Pons (tissue), 1 donor: ENCODE measurements at places on chromosomes 1 and 21.

DNA sequence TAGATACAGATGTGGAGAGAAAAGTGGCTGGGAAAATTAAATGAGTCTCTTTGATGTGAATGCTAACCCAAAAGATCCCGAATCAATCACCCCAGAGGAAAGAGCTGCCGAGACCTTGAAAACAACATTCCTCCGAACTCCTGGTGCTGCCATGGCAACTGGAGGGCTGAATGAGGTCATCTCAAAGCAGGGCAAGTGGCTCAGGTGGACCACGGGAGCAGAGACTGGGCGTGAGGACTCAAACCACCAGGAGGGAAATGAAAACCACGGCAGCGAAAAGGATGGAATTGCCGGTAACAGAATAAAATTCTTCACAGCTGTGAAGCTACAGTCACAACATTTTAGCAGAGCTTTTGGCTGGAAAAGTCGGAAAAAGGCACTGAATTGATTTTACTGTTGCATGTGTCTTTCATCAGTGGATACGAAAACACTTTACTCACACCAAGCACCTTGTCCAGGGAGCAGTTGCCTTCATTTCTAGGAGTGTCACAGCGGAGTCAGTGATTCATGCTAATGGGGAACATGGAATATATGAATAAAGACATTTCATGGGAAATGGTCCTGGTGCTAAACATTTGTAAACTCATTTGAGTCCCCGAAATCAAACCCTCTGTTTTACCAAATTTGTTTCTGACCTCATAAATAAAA is 23.2 kb upstream of the BECN2 start:
- DNase-seq = peak; percentile 21

GRCh38 chr1:107016376-107016978 is 40.0 kb upstream of the PRMT6 start:
- DNase-seq = no peak

- peak; percentile 43 for DNase-seq
These were observed 5.4 kb downstream of the VPS45 start for GRCh38 chr1:150072959-150073358.

DNA sequence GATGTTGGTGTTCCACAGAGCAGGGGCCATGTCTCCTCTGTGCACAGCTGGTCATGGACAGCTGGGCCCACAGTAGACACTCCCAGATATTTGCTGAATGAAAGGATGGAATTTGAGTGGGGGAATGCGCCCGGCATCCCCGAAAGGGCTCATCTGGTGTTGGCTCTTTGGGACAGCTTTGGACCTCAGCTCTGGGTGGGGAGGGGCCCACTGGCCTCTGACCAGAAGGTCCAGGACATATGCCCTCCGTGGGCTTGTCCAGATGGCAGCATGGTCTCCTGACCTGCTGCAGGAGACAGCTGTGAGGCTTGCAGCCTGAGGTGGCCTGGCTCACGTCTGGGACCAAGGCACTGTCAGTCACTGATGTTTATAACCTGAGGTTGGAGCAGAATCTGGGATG is 160.4 kb upstream of the AJAP1 start:
- no peak for DNase-seq

DNA sequence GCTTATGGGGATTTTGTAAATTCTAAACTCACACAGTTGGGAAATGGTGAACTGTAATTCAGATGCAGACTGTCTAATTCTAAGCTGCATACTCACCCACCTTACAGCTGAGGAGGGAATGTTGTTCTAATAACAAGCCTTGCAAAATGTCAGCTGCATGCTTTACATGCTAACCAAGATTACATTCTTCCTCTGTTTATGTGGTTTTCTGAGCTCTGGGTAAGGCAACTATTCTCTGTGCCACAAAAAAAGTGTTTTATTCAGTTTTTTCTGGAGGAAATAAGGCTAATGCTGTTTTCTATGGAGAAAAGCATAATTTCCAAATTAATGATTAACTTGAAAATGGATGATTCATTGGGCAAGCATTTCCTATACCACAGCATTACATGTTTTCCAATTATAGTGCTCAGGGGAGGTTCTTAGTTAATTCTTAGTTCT is 64.9 kb downstream of the RGS13 start:
- no peak for DNase-seq

DNA sequence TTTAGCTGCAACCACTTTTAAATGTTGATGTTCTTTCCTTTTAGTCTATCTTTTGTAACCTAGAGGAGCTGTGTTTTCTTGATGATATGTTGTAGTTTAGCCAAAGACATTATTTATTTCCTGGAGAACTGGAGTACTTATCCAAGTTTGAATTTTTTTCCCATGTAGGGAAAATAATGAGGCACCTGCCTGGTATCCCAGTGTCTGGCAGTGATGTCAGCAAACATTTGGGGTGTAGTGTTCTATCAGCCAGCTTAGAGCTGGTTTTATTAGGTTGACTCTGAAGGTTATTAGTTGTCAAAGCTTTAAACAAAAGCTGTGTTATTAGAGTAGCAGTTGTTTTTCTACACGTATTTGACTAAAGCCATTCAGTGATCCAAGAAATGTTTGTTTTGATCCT is 3.2 kb downstream of the CTPS1 start:
- no peak for DNase-seq

DNA sequence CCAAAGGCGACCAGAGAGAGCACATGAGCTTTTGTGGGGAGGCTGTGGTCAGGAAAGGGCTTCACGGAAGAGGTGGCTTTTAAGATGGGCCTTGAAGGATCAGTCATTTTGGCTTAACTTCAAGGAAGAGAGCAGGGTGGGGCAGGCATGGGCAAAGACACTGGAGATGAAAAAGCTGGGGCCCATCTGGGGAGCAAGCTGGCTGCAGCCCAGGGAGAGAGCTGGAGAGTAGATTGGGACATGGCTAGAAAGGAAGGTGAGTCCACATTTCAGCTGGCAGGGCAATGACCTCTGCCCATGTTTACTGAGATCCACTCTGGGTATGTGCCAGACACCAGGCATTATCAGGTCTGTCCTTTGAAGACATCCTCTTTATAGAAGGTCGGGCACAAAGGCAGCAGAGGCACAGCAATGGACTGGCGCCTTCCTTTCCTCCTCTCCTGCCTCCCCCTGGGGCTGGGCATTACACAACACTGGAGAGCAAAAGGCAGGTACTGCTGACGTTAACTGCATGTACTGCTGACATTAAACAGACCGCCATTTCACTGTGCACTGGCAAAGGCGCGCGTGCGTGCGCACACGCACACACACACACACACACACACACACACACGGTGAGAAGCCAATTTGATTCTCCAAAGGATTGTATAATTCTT is 2.2 kb upstream of the UBXN10 start:
- DNase-seq = no peak

DNA sequence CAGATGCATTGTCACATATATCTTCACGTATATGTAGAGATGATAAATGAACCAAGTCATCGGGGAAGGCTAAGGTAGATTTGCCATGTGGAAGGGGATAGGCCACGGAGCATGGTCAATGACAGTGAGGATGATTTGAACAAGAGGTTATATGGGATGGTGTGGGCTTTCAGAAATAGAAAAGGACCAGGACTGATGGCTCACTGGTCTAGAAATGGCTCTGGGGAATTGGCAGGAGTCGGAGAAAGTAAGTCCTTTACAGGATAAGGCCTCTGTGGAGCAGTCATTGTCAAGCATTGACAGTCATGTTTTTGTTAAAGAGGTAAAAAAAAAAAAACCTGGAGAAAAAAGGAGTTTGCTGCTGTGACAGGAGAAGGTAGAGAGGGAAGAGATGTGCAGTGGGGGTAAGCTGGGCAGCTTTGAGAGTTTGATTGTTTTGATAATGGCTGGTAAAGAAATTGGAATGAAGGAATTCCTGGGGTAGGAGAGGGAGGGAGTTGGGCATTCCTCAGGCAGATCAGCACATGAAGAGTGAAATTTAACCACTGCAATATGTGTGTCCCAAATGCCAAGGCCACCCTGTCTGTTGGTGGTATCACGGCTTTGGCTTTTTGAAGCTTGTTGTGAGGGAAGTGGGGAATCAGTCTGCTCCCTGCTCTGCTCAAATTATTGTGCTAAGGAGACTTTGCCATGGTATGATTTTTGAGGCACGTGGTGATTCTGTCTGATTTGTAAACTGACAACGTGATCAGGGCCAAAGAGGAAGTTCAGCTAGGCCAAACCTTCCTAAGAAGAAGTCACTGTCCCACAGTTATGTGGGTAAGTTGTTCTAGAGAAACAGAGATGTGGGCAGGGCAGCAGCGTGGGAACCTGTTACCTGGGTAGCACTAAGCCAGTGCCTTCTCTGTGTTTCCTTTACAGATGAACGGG is 26.0 kb downstream of the MACF1 start:
- DNase-seq = peak; percentile 68

DNA sequence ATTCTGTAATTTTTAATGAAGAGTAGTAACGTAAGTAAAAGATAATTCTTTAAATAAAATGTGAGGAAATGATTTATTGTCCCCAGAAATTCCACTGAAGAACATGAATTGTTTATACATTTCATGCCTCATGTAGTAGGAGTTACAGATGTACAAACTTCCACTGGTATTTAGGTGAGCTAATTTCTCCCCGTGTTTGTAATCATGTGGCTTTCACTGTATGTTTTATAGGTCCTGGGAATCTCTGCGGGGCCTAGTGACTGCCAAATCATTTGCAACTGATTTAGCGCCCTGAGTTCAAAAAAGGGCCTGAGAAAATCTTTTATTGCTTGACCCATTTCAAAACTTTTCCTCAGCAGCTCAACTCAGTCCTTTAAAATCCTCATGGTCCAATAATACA is 30.5 kb upstream of the FASLG start:
- no peak for DNase-seq

DNA sequence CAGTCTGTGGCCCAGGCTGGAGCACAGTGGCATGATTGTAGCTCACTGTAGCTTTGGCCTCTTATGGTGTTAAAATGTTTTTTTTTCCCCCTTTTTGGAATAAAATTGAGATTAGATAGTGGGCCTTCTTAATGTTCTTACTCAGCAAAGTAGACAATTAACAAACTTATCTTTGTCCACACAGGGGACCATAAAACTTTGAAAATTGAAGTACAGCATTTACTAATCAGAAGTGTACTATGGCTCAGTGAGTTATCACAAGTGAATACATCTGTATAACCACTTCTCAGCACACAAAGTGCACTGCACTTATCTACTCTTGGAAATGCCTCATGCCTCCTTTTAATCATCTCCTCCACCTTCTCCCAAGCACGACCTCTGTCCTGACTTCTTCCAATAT is 218.9 kb downstream of the PRDM2 start:
- no peak for DNase-seq

DNA sequence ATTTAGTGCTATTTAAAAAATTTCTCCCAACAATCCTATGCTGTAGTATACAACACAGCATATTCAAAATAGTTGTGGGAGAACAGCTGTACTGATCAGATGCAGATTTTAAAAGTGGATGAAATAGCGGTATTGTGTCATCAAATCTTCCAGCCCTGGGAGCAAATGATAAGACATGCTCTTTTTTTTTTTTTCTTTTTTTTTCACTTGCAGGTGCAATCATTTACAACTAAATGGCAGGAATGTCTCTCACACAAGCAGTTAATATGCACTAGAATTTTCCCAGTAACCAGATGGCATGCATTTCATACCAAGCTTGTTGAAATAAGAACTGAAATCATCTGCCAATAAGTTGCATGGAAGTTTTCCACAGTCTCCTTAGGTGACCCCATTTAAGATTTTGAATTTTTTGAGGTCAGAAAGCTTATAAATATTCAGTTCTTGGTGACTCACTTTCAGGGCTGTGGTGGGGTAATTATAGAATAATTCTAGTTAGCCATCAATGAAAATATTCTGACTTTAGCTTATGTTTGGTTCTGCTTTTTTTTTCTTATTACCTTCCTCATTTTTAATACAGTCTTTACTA is 623.9 kb upstream of the NR5A2 start:
- peak; percentile 25 for DNase-seq

DNA sequence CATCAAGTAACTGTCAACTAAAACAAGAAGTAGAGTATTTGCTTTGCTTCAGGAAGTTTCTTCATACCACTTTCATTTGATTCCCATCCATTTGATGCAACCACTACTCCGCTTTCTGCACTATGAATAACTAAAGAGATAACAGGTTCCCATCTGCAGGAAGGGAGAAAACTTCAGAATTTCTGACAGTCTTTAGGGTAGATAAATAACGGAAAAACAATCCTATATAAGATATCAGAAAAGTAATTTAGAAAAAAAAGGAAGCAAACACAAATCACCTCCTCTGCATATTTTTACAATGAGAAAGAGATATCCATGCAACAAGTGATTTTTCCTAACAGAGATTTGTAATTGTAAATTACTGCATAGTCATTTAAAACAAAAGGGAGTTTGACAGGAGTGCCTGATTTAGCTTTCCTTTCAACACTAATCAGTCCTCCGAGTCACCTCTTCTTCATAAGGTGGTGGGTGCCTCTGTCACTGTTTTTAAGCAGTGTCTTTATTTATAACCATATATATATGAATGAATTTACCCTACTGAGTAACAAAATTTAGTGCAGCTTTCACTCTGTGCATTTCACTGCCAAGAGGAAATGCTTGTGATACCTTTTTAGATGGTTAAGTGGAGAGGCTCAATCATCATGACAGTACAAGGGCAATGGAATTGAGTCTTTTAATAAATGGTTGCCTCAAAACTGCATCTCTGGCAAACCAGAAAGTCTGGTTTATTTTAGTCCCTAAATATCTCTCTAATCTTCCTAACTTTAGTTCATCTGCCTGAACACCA is 1920.4 kb downstream of the MRPL39 start:
- DNase-seq = no peak

DNA sequence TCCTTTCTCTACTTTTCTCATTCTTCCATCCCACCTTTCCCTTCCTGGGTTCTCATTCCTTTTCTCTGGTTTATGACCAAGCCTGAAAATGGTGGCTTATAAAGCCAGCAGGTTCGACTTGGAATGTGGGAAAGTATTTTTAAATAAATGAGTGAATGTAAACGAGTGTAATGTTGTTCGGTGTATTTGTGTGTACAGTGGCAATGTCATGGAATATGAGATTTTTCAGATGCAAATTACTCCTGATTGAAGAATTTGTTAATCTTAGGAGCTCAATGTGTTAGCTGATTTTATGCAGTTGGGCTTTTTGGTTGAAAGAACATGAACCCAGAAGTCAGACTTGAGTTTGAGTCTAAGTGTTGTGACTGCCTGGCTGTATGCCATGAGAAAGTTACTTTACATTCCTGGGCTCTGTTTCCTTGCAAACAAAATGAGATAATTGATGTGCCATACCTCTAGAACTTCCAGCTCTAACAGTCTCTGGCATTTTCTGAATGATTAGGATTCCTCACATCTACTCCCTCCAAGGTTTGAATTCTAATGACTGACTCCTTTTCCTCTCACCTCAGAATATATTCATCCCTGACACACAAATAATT is 6.6 kb downstream of the SGIP1 start:
- DNase-seq = no peak

DNA sequence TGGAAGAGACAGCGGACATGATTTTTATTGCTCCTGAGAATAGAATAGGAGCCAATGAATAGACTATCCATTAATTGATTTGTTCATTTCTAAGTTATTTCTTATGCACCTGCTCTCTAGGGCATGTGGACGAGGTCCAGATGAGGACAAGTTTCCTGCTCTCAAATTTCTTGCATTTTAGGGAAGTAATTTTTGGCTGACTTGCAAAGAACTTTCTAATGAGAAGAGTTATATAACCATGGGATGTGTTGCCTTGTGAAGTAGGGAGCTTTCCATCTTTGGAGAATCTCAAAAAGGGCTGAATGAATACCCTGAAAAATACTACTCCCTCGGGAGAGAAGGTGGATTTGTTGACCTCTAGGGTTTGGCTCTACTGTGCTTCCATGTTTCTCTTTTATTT is 243.0 kb downstream of the KIF26B start:
- DNase-seq = peak; percentile 53

GRCh38 chr1:229710746-229711145 is 84.7 kb downstream of the URB2 start:
- no peak for DNase-seq
